ENCODE measurements at places on chromosomes 2 and 18.
A peak's percentile ranks its signal among the peaks of the same experiment; 100 is the strongest.

DNA sequence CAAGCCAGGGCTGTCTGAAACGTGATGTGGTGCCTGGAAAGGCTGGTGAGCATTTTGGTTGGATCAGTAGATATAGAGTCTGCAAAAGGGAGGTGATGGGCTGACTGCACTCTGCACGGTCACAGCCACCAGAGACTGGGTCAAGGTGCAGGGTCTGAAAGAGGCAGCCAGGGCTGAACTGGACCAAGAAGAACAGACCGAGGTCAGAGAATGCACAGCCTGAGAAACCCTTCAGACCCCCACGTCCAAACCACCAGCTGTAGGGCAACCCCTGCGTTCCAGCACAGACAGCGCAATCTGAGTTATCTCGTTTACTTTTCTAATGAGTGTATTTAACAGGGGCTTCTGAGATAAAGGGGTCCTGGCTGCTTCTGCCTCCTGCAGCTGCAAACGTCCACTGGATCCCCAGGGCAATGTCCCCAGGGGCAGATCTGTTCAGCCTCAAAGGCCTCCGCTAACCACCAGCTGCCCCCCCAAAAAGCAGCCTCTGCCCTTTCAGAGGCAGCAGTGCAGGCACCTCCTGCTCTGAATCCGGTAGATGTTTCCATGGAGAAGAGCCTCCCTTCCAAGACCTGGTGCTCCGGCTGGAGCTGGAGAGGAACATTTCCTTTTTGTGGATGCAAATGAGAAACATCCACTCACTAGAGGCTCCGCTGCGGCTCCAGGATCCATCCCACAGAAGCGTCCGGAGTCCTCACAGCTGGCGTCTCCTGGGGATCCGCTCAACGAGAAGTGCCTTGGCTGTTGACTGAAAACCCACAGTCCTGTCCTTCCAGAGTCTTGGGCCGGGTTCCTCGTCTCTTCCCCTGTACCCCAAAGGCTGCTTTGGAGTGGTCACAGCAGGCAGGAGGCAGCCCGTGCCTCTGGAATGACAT lies 970 bp upstream of the KCNG2 start:
- no peak for DNase-seq

GRCh38 chr2:100066246-100066645 lies 76.1 kb downstream of the AFF3 start:
- DNase-seq, result no peak

GRCh38 chr2:159201360-159202063 lies 85.0 kb downstream of the WDSUB1 start:
- peak; percentile 33 for DNase-seq

GRCh38 chr2:38507712-38508111 lies 95.0 kb downstream of the HNRNPLL start:
- DNase-seq, result no peak

DNA sequence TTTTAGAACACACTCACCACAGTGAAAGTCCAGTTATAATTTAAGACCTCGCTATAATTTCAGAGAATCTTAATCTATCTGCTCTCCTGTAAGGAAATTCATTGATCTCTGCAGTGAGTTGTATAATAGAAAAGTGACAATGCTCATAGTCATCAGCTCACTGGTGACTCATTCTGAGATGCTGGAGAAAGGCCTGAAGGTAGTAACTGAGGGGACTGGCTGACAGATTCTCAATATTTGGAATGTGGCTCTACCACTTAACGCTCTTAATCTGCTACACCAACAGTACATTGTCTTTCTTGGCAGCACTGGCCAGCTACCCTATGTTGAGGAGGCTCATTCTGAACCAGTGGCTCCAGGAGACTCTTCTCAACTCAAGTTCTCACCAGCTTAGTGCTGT lies 246.1 kb downstream of the RPRM start:
- no peak for DNase-seq

- DNase-seq, result no peak
Observed at GRCh38 chr2:69151931-69152330, 139.0 kb downstream of the ANTXR1 start.

- DNase-seq, result peak; percentile 4
Observed at GRCh38 chr2:241636182-241637017, 558 bp downstream of the THAP4 start.

GRCh38 chr18:24362757-24363156 lies 34.9 kb downstream of the OSBPL1A start:
- no peak for DNase-seq

DNA sequence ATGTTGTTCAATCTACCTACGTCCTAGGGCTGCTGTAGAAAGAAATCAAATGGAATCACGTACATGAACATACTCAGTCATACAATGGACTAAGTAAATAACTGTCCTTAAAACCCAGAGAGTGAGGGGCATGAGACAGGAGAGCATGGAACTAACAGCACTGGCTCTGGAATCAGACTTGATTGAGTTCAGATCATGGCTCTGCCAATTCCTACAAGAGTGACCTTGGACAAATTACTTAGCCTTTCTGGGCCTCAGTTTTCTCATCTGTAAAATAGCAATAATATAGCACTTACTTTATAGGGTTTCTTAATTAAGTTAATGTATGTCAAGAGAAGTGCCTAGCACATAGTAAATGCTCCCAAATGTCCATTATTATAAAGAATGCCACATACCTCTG lies 106.8 kb downstream of the HNRNPLL start:
- DNase-seq, result no peak

GRCh38 chr2:19710230-19710629 lies 191.6 kb downstream of the TTC32 start:
- DNase-seq, result no peak

- DNase-seq, result no peak
Observed at GRCh38 chr2:28470759-28471158, 25.1 kb upstream of the PLB1 start.

DNA sequence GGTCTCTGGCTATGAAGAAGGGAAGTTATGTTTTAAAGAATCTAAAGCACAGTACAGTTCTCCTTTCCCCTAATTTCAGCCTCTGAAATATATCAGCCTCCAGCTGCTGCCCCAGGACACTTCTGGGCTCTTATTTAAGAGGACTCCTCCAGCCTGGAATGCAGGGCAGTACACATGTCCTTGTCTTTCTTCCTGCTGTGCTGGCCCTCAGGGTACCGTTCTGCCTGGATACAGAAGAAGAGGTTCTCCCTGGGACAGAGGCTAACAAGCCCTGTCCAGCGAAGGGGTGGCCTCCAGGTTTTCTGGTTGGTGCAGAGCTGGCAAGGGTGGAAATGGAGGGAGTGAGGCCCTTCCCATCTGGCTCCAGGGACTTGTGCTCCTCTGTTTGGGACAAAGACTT lies 22.1 kb downstream of the MLPH start:
- DNase-seq, result no peak

DNA sequence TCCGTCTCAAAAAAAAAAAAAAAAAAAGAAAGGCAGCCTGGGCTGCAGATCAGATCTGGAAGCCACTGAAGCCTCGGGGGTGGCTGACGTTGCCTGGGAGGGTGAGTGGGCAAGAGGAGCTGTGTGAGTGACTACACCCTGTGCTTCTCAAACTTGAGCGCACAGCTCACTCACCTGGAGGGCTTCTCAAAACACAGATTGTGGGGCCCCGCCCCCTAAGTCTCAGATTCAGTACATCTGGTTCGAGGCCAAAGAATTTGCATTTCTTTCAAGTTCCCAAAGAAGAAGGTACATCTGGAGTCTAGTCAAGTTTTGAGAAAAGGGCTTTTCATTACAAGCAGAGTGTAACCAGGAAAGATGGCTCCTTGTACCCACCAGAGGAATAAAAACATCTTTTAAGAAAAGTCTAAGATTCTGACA lies 97.7 kb upstream of the CAB39 start:
- no peak for DNase-seq

GRCh38 chr2:194411221-194411620 lies 1245.8 kb upstream of the SLC39A10 start:
- DNase-seq, result no peak

GRCh38 chr2:172249334-172249733 lies 146.6 kb upstream of the DLX2 start:
- no peak for DNase-seq

DNA sequence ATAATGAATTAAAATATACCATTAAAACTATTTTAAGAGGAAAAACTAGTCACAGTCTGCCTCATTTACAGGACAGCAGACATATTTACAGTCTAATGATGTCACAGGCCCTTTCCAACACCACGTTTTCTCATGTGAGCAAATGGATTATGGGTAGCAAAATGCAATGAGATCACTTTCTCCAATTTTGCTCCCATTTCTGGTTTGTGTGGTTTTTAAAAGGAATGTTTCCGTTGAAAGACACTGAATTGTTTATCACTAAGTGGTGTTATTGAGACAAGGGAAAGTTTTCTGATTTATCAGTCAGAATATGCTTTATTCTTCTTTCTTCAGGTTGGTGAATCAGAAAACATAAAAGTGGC lies 11.4 kb upstream of the NR4A2 start:
- DNase-seq, result no peak

- no peak for DNase-seq
Observed at GRCh38 chr2:54471221-54471711, 15.1 kb downstream of the SPTBN1 start.

DNA sequence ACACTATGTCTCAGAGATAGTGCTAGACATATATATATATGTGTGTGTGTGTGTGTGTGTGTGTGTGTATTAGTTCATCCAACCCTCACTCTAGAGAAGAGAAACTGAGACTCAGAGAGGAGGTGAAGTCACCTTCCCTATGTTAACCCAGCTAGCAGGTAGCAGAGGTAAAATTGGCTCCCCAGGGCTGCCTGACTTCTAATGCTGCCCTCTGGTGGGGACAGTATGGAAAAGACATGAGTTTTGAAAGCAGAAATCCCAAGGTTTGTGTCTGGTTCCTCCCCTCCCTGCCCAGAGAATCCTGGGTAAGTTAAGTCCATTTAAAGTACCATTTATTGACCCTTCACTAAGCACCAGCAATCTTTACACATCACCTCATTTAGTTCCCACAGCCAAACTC lies 137.7 kb downstream of the THNSL2 start:
- DNase-seq, result peak; percentile 8

DNA sequence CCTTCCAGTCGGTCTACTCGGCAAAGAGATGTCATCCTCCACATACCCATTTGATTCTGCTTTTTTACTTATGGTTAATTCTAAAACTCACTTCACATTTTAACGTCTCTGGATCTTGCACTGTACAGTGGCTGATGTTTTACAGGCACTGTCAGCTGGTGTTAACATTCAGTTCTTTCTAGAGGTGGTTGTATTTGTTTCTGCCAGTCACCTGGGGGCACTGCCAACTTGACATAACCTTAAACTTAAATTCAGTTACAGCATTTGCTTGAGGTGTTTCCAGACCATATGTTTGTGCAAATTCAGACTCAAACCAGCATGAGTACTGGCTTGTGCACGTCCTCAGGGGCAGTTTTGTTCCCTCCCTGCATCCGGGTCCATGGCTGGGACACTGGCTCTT lies 5.3 kb upstream of the TMEM185B start:
- no peak for DNase-seq

DNA sequence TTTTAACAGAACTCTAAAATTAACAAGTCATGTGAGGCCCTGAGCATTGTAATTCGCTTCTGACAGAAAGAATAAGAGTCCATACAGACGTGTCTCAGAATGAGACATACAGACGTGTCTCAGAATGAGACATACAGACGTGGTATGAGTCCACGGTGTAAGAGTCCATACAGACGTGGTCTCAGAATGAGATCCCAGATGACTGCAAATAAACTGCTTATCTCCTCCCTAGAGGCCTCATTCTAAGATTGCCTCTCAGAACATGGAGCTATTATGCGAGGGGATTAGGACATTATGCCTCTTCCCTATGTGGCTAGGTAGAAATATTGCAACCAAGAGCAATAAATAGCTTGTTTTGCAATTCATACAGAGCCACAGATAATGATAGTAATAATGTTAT lies 63.9 kb downstream of the NEB start:
- no peak for DNase-seq

GRCh38 chr18:22676423-22676822 lies 256.7 kb upstream of the RBBP8 start:
- DNase-seq, result no peak

GRCh38 chr2:235238537-235238936 lies 255.3 kb upstream of the AGAP1 start:
- DNase-seq, result no peak

GRCh38 chr18:51017140-51017879 lies 12.7 kb upstream of the SMAD4 start:
- no peak for DNase-seq

- no peak for DNase-seq
Observed at GRCh38 chr18:26356045-26356785, 130.0 kb downstream of the TAF4B start.

- DNase-seq, result no peak
Observed at GRCh38 chr2:162324953-162325352, 6.5 kb upstream of the IFIH1 start.

- DNase-seq, result no peak
Observed at GRCh38 chr2:134420259-134420658, 166.4 kb downstream of the MGAT5 start.

- DNase-seq, result no peak
Observed at GRCh38 chr18:72636611-72637010, 92.5 kb upstream of the CBLN2 start.

DNA sequence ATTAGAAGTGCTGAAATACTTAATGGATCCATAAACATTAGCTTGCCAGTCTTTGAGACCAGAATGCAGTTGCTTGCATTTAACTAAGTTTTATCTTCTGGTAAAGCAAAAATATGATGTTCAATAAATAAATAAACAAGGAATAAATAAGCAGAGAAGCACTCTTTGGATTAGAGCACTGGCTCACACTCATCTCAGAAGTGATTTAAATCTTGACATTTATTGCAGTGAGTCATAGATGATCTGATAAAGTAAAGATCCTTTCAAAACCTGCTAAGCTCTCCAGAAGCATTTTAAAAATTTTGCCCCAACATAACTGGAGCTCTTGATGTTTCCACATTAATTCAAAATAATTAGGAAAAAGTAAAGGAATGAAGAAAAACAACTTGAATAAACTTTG lies 66.8 kb downstream of the KYNU start:
- no peak for DNase-seq

- no peak for DNase-seq
Observed at GRCh38 chr2:12741380-12741779, 24.6 kb downstream of the TRIB2 start.

- peak; percentile 10 for DNase-seq
Observed at GRCh38 chr2:221969087-221969829, 329.5 kb downstream of the PAX3 start.

GRCh38 chr2:97816411-97816810 lies 103.0 kb downstream of the ZAP70 start:
- DNase-seq, result no peak

- DNase-seq, result no peak
Observed at GRCh38 chr18:56458770-56459712, 179.4 kb downstream of the TXNL1 start.

DNA sequence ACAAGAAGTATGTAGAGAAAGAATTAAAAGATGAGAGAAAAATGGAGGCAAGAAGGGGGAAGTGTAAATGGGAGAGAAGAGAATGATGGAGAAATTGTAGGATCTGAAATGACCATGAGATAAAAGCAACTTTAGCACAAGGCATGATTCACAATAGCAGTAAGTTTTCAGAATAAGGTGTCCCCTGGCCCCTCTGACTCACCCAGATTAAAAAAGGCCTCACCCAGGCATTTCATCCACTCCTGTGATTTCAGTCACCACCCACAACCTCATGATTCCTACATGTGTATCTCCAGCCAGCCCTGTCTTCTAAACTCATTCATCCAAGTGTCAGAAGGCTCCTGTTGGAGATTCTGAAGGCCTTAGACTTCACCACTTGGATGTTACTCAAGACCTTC lies 56.6 kb downstream of the SP100 start:
- DNase-seq, result peak; percentile 43

Measured in CD4-positive, alpha-beta T cell treated with Interleukin-15 for 4 hours (primary cell).